Mesenteric fat pad (tissue), 1 donor: ENCODE measurements at places on chromosomes 13 and 19.

DNA sequence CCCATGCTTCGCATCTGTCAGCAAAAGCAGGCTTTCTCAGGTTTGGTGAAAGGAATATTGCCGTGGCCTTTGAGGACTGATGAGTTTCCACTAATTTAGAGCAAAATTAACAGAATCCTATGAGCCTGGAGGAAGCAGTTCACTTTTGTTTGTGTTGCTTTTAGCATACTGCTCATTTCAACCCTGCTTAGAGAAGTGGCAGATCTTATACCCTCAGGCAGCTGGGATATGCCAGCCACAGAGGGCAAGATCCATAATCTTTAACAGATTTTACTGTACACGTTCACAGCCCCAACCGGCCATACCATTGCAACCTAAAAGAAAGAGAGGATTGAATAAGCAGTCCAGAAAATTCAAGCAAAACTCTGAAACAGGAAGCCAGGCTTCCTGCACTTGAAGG is 60.5 kb downstream of the COL4A2 start:
- no peak for DNase-seq

- no peak for DNase-seq
Measured at GRCh38 chr13:66830940-66831716, 399.0 kb downstream of the PCDH9 start.

DNA sequence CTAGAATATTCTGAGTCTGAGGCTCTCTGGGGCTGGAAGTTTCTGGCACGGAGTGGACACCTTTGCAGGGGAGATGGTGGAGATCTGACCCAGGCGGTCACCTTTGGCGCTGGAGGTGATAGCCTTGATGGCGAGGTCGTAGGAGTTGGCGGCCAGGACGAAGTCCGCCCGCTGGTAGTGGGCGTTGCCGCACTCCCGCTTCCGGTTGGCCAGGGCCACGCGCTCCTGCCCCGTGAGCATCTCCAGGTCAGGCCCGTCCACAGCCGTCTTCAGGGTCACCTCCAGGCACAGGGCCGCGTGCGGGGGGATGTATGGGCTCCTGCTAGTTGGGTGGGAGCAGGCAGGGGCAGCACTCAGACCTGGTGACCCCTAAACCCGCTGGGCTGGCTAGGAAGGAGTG is 5.3 kb downstream of the FKBP8 start:
- DNase-seq, result no peak

- no peak for DNase-seq
Measured at GRCh38 chr19:19032420-19033175, 719 bp downstream of the SUGP2 start.

- DNase-seq, result no peak
Measured at GRCh38 chr13:42924344-42924743, 67.7 kb downstream of the EPSTI1 start.
